ENCODE measurements at places on chromosomes 7 and 10.

GRCh38 chr10:35335133-35336083 is 901 bp upstream of the CCNY start:
- no peak for DNase-seq

DNA sequence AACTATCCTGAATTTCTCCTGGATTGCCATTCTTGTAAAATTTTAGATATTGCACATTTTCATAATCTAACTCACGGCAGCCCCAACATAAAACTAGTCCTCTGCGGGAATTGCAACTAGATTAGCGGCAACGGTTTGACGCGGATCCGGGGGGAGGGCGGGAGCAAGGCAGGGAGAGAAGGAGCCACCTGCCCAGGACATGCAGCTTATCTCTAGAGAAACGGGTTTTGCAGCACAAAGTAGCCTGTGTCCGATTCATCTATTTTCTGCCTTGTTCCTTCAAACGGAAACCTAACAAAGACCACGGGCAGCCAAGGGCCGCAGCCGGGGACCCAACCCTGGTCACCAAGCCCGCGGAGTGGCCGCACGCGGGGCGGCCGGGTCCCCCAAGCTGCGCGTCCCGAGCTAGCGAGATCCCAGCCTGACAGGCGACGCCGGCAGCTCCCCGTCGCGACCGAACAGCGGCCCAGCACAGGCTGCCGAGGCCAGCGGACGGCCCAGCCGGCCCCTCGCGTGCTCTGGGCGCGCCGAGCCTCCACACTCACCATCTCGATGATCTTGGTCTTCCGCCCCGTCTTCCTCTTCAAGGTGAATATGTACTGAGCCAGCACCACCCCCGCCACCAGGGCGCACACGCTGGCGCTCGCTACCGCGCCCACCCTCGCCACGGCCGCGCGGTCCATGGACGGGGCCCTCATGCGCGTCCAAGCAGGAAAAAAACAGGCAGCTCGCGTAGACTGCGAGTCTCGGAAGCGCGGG is at the start of gene NT5C3A:
Gene NT5C3A, minus strand, starts transcription at position 754 of the 759 bp plus-strand sequence. Its CDS starts 71 bp downstream, at position 683.
- peak; percentile 39 for DNase-seq

GRCh38 chr10:117374506-117375359 is 507 bp downstream of the PDZD8 start:
- no peak for DNase-seq

- DNase-seq = no peak
These were observed 29.1 kb downstream of the NUDCD3 start for GRCh38 chr7:44461387-44461786.

- no peak for DNase-seq
These were observed 33.6 kb upstream of the NRP1 start for GRCh38 chr10:33368086-33368485.

DNA sequence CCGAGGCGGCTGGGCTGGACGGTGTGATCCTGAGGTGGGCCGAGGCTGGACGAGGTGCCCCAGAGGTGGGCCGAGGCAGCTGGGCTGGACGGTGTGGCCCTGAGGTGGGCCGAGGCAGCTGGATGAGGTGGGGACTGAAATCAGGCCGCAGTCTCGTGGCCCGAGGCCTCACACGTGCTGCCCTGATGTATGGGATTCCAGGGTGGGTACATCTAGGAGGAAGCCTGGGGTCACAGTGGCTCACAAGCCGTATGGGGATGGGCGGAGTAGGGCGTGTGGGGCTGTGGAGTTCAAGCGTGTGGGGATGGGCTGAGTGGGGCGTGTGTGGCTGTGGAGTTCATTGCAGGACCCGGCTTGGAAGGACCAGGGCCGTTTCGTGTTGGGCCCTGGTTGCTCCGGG is 12.5 kb upstream of the NKX6-2 start:
- no peak for DNase-seq

DNA sequence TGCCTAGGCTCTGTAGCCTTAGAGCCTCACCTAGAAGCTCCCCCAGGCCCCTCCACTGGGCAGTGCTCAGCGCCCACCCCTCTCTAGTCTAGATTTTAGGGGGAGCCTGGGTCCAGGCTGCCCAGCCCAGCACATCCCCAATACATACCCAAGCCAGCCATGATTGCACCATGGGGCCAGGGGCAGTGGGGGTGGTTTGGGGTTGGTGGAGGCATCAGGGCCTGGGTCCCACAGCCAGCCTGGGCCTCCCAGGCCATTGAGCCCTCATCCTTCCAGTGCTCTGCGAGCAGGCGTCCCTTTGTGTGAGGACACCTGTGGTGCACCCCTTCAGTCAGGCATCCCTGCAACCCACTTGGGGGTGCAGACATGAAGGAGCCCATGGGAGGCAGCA is 76.9 kb upstream of the RET start:
- no peak for DNase-seq

- no peak for DNase-seq
These were observed 100.5 kb downstream of the NPY start for GRCh38 chr7:24384362-24385030.

DNA sequence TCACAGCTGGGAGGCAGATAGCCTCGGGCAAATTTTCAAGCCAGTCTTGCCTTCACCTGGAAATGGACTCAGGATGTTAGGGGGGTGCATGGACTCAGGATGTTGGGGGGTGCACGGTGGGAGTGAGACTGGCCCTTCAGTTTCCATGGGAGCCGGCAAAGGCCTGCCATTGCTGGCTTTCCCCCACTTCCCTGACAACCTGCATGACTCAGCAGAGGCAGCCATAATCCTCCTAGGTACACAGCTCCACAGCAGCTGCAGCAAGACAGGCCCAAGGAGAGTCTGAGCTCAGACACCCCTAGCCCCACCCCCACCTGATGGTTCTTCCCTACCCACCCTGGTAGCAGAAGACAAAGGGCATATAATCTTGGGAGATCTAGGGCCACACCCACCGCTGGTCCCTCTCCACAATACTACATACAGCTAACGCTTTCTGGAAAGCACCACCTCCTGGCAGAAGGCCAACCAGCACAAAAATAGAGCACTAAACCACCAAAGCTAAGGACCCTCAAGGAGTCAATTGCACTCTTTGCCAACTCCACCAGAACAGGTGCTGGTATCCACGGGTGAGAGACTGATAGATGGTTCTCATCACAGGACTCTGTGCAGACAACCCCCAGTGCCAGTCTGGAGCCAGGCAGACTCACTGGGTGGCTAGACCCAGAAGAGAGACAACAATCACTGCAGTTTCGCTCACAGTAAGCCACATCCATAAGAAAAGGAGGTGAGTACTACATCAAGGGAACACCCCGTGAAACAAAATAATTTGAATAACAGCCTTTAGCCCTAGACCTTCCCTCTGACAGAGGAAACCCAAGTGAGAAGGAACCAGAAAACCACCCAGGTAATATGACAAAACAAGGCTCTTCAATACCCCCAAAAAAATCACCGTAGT is 18.3 kb downstream of the C7orf25 start:
- DNase-seq = peak; percentile 60

DNA sequence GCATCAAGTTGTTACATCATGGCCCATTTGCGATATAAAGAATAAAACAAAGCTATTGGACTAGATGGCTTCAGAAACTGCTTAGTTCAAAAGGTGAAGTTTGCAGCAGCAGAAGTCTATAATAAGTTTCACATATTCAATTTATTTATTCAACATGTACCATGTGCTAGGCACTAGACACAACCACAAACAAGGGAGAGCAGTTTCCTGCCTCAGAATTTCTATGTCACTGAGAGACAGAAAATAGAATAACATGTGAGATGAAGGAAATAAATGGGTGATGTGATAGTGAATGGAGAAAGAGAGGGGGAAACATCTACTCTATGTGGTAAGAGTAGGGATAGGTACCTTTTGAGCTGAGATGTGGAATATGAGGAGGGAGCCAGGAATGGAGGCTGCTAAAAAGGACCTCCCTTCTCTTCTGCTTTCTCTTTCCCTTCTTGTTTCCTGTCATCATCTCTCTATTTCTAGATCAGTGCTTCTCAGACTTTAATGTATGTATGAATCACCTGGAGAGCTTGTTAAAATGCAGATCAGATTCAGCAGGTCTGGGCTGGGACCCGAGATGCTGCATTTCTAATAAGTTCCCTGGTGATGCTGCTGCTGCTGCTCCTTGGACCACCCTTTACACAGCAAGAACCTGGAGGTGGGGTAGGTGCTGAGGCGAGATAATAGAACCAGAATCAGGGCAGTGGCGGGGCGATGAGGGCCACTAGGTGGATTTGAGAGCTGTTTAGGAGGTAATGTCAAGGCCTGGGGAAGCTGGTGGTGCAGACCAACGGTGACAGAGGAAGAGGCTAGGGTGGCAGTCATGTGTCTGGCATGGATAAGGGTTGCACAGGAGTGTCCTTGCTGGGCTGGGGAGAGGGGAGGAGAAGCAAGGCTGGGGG is 13.7 kb upstream of the INMT start:
- no peak for DNase-seq

DNA sequence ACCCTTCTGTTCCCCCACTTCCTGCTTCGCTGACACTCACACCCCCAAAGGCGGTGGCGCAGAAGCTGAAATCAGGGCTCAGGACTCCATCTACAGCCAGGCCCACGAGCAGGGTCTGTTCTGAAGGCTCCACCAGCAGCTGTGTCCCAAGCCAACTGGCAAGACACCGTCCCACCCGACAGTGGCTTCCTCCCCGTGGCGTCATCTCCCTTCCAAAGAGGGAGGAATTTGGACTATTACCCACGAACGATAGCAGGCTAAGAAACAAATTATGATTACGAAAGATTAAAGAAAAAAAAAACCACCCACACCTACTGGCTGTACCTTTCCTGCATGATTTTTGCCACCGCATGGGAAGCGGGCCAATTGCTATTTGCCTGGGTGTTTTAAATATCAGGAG is 54.3 kb downstream of the RBM17 start:
- DNase-seq = no peak

- no peak for DNase-seq
These were observed 226.4 kb downstream of the MAD1L1 start for GRCh38 chr7:2006231-2006771.

DNA sequence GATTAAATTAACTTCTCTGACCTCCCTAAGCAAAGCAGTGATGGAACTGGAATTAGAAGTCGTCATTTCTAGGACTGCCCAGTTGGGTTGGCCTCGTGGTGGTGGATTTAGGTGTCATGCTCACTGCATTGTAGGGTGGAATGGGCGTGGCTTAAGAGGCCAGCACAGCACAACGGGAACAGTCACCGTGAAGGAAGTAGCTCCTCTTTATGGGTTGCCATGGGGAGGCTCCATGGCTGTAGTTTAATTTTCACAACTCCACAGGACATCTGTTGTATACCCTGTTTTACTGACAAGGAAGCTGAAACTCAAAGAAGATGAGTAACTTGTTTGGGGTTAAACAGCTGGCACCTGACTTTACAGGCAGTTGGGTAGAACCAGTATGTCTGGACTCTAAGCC is 208.3 kb downstream of the CELF2 start:
- no peak for DNase-seq

DNA sequence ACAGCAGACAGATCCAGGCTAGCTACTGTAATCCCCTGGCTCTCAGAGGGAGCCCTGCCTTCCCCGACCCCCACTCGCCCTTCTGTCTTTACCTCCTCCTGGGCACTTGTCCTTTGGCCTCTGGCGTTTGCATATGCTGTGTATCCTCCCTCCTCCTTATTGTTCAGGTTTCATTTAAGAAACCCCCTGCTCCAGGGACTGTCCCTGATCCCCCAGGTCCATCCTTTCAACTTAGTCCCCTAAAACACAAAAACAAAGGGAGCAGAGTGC is 25.7 kb downstream of the GRID1 start:
- DNase-seq = no peak

DNA sequence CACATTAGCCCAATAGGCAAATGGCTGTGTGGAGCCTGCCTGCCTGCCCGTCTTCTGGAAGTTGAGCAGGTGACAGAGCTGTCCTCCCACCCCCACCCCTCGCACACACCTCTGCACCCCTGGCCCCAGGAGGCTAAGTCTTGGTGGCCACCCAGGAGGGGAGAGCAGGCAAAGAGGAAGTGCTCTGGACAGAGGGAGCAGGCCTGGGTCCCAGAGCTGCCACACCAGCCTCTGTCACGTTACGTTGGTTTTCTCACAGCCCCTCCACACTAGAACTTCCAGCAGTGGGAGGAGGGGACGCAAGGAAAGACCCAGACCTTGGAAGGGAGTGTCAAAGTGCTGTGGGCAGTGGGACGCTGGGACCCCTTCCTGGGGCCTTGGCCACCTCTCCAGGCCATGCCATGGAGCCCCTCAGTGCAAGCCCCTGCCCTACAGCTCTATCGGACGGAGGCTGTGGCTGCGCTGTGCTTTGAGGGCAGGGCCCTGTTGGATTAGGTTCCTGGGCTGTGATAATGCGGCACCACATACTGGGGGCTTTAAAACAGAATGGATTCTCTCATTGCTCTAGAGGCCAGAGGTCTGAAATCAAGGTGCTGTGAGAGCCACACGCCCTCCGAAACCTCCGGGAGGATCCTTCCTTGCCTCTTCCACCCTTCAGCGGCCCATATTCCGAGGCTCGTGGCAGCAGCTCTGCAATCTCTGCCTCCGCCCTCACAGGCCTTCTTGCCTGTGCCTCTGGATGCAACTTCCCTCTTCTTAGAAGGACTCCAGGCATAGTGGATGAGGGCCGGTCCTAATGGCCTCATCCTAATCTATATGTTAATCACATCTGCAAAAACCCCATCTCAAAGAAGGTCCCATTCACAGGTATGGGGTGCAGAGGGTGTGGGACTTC is 9.9 kb downstream of the PRKAG2 start:
- no peak for DNase-seq

DNA sequence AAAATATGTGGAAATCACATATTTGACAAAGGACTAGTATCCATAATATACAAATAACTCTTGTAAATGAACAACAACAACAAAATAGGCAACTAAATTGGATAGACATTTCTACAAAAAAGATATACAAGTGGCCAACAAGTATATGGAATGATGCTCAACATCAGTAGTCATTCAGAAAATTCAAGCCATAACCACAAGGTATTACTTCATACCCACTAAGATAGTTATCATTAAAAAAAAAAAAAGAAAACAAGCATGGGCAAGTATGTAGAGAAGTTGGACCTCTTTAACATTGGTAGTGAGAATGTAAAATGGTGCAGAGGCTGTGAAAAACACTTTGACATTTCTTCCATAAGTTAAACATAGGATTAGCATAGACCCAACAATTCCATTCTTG is 80.8 kb downstream of the CYP26A1 start:
- DNase-seq = no peak

- DNase-seq = no peak
These were observed 86.3 kb upstream of the VIPR2 start for GRCh38 chr7:159231017-159231416.

DNA sequence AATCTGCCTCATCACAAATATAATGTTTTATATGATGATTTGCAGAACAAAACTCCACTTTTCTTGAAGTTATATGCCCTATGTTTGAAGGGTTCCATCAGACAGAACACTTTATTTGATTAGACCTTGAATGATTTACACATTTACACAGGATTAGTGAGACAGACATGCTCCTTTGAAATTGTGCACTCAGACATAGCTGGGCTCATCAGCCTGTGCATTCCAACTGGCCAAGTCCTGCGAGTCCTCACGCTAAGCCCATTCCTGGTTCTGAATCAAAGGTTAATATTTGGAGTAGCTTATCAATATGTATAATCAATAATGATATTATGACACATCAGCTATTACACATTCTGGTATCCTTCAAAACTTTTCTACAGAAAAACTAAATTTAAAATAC is 173.6 kb downstream of the MBL2 start:
- DNase-seq = no peak

GRCh38 chr7:123746931-123747488 is 1.8 kb downstream of the WASL start:
- no peak for DNase-seq

- DNase-seq = no peak
These were observed 24.9 kb upstream of the CHST3 start for GRCh38 chr10:71939304-71939703.
